ENCODE measurements at places on chromosomes 1 and 21. TPM values are rescaled to one million over a fixed set of nuclear protein-coding genes. Genes with fewer than 3 reads are reported as not detected.

PLA2G5 gene
- total RNA-seq: not detected

SPRR2E gene
- not detected for total RNA-seq

DNA sequence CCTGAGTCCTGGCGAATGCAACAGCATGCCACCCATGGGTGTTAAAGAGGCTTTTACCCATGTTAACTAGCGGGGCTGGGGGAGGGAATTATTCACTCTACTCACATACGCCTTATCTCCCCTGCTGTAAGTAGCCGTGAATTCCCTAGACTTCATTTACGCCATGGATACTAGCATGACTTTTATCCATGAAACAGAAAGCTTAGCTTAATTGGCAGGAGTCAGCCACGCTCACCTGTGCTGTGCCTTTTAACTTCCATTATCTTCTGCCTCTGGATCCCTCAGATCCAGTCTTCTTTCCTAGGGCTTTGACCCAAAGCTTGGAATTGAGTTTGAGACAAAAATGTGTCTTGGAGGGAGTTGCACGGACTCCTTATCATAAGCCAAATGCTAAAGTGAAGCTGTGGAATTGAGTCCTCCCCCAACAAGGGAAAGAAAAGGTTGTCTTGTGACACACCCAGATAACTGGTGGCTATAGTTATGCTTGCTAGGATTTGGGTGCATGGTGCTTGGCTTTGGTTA is 9.7 kb upstream of the NASP start:
- DNase-seq: no peak

DNA sequence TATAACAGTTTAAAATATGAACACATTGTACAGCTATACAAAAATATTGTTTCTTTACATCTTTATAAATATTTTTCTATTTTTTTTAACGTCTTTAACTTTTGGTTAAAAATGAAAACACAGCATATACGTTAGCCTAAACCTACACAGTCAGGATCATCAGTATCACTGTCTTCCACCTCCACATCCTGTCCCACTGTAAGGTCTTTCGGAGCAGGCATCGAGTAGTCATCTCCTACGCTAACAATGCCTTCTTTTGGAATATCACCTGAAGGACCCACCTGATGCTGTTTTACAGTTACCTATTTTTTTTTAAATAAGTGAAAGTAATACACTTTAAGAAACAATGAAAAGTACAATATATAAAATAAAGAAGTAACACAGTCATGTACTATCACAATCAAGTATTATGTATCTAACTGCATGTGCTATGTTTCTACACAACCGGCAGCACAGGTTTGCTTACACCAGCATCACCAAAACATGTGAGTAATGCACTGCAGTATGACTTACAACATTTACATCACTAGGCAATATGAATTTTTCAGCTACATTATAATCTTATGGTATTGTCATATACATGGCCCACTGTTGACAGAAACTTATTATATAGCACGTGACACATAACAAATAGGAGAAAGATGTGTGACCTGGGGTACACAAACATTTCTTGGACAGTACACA is 254.4 kb downstream of the AKT3 start:
- DNase-seq: no peak

DNA sequence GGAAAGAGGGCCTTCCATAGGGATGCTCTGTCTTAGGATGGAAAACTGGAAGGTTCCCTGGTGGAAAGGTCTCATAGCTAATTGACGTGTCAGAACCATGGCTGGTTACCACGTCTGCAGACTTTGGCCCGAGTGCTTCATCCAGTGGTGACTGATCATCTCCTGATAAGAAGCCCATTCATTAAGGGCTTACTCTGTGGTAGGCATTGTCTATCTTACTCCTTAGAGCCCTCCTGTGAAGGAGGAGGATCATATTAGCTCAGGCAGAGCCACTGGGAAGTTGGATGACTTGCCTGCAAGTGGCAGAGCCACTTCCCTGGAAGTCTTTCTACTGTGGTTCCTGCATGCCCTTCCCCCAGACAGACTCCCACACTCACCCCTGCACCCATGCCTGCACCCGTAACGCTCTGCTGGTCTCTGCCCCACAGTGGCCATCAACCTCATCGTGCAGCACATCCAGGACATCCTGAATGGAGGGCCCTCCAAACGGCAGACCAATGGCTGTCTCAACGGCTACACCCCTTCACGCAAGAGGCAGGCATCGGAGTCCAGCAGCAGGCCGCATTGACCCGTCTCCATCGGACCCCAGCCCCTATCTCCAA is 79.9 kb downstream of the UCK2 start:
- DNase-seq: no peak

DNA sequence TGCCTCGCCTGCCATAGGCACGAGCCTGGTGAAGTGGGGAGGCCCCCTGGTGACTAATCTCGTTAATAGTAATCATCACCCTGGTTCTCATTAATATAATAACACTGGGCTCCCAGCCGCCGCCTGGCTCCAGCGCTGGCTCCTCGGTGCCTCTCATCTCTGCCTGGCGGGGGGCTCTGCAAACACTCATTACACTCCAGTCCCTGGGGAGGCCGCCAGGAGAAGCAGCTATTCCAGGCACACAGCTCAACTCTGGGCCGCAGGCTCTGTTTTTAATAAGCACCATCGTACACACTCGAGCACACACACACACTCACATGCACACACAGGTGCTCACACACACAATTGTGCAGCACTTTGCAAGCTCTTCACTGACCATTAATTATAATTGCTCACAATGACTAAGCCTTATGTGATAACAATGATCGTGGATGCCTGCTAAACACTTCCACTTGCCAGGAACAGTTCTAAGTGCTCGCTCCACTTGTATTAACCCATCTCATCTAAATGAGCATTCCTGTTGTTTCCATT is 52.2 kb downstream of the SDC3 start:
- DNase-seq: no peak

SYCP1 gene
- not detected for total RNA-seq

- DNase-seq: no peak
These were observed 147.7 kb downstream of the FAF1 start for GRCh38 chr1:50812346-50812745.

DNA sequence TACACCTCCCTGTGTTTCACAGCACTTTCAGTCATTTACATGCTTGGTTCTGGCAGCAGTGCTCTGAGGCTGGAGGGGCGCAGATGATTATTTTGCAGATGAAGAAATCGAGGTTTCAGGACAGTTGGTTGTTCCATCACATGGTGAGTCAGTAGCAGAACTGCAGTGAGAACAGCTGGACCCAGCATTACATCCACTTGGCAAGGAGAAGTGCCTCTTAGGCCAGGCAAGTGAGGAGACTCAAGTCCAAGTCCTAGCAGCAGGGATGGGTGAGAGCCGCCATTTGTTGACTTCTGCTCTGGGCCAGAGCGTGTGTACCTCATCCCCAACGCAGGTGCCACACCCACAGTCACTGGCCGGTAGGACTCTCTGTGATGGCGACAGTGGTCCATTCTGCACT is 26.8 kb upstream of the EPHA8 start:
- DNase-seq: no peak

COL6A1 gene
- total RNA-seq: 0.42 TPM

DNA sequence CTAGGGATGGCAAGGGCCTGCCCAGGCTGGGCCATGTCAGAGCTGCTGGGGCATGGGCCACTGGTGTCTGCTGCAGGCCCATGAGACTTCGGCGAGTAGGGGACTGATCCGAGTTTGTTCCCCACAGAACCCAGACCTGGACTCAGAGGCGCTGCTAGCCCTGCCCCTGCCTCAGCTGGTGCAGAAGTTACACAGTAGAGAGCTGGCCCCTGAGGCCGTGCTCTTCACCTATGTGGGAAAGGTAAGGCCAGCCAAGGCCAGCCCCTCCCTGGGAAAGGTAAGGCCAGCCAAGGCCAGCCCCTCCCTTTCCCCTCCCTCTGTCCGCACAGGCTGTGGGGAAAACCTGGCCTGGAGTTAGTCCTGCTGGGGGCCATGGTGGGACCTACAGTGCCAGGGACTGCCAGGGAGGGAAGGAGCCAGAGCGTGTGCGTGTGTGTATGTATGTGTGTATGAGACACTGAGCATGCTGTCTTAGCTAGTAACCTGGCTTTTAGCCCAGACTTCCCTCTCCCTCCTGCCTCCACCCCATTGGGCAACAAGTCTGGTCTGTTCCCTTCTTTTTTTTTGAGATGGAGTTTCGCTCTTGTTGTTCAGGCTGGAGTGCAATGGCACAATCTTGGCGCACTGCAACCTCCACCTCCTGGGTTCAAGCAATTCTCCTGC is 8.0 kb downstream of the FAAH start:
- no peak for DNase-seq

GRCh38 chr1:177838907-177839485 is 130.9 kb downstream of the SEC16B start:
- DNase-seq: no peak

- DNase-seq: no peak
These were observed 6.2 kb downstream of the TMEM125 start for GRCh38 chr1:43275826-43276620.

DNA sequence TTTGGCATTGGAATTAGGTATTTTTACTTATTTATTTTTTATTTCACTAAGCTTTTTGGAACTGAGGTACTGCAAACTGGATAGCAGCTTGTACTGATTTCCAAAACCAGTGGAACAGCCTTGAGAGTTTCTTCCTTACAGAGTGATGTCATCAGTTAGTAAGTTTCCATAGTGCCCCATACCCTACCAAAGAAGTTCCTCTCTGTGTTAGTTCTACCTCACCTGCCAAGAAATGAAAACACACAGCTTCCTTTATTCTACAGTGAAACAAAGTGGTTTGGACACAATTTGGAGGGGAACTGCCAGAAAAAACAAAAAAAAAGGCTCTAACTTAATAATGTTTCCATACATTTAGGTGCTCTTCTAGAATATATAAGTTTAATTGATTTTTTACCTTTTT is 430.9 kb upstream of the ADGRL2 start:
- no peak for DNase-seq

LIPI gene
- not detected for total RNA-seq

DNA sequence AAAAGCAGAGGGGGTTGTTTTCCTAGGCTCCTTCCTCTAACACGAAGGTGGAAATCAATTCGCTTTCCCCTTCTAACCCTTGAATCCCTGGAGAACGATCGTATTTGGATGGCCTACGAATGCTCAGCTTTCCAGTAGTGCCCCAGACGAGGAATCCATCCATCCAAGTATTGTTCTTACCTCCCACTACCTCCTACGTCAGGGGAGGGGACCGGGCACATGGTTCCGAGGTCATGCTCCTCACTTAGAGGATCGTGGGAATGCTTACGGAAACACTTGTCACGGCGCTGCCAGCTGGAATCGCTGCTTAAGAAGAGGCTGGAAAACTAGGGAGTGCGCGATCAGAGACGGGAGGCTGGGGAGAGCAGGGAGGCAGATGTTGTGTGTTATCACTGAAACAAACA is 47.4 kb downstream of the CAPZB start:
- DNase-seq: no peak

DNA sequence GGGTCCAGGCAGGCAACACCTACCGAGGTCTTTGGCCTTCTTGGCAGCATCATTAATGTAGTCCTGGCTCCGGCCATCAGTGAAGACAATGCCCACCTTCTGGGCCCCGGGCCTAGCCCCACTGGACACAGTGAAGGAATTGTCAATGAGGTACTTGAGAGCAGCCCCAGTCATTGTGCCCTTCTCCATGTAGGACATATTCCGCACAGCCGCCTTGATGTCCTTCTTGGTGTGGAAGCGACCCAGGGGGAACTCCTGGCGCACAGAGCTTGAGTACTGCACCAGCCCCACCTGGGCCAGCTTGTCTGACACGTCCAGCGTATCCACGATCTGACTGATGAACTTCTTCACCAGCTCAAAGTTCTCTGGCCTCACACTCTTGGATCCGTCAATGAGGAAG is 7.5 kb downstream of the MATN1 start:
- no peak for DNase-seq

DNA sequence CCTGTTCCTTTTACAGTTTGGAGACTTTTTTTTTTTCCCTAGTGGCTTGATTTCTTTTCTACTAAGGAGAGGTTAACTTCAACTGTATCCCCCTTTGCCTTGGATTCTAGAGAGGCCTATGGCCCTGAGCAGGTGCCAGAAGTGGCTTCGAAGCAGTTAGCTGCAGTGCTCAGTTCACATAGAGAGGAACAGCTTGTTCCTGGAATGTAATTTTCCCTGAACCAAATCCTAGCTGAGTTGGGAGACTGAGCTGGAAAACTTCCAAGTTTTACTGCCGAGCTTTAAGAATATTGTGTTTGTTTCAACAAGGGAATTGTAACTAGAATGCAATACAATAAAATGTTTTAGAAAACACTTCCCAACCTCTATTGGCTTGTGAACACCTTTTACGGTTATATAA is 17.5 kb downstream of the RD3 start:
- DNase-seq: no peak

SNX7 gene
- not detected for total RNA-seq

DNA sequence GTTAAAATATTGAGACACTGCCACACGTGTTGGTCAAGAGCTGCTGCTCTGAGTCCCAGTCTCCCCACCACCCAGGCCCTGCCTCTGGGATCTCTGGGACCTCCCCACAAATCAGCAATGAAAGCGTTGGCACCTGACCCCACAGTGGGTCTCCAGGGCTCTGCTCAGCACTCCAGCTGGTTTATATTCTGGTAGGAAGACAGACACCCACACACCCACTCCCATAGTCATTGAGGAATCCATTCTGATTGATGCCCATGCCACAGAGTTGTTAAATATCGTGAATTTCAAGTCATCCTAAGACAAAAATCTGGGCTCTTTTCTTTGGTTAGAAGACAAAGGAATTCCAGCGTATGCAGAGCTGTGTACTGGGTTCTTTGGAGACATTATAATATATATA is 91.6 kb downstream of the KIF26B start:
- no peak for DNase-seq

RAB4A gene
- total RNA-seq: 29.0 TPM

GRCh38 chr1:17757426-17757825 is 2.3 kb downstream of the ACTL8 start:
- no peak for DNase-seq

CLCA2 gene
- not detected for total RNA-seq

DNA sequence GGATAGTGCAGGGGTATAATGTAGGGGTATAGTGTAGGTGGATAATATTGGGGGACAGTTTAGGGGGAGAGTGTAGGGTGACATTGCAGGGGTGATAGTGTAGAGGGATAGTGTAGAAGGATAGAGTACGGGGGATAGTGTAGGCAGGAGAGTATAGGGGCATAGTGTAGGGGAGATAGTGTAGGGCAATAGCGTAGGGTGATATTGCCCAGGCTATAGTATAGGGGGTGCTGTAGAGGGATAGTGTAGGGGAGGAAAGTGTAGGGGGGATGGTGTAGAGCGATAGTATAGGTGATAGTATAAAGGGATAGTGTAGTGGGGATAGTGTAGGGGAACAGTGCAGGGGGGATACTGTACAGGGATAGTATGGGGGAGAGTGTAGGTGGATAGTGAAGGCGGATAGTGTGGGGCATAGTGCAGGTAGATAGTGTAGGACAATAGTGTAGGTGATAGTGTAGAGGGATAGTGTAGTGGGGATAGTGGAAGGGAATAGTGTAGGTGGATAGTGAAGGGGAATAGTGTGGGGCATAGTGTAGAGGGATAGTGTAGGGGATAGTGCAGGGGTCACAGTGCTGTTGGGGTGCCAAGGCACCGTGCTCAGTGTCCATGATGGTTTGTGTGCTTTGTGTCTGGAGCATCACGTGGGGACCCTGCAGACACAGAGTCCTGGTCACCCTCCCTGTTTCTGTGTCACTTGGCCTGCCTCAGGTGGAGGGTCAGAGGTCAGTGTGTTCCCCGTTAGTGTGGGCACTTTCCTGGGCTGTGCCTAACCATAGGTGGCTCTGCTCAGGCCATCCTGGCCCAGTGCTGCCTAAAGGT is 10.5 kb upstream of the ARF1 start:
- no peak for DNase-seq

- DNase-seq: no peak
These were observed 103.9 kb upstream of the IRF2BP2 start for GRCh38 chr1:234713859-234714258.

GRCh38 chr1:202968895-202969295 is 1.8 kb upstream of the CYB5R1 start:
- peak; percentile 20 for DNase-seq

- DNase-seq: no peak
These were observed 24.3 kb downstream of the PER3 start for GRCh38 chr1:7808253-7808844.

Measured in activated T-helper 1 cell treated with anti-CD3 and anti-CD28 coated beads, Interleukin-12 subunit alpha, Interleukin-12 subunit beta, Interleukin-2, Interleukin-4 antibody, amounts not matched to agents 30 ng/mL and 10 ng/mL and 1 ng/mL, durations not matched to agents 14 hours and 24 hours and 36 hours (primary cell).